Urinary bladder (tissue), 4 donors: ENCODE measurements at places on chromosomes 2 and 18. TPM values are rescaled to one million over a fixed set of nuclear protein-coding genes. Genes with fewer than 3 reads are reported as not detected.

The GMCL1 gene
- total RNA-seq, result 26.8 TPM

The PSD4 gene
- total RNA-seq, result 9.7 TPM

The SNTG2 gene
- 0.69 TPM for total RNA-seq

The SH2D6 gene
- total RNA-seq, result not detected

The LIMS4 gene
- not detected for total RNA-seq

The CFAP53 gene
- total RNA-seq, result 0.42 TPM

The NOL4 gene
- total RNA-seq, result 1.3 TPM

The YES1 gene
- total RNA-seq, result 70.2 TPM

The SERPINB10 gene
- 0.21 TPM for total RNA-seq

The PTPN2 gene
- total RNA-seq, result 36.9 TPM

The ZCCHC2 gene
- 13.4 TPM for total RNA-seq

The ALLC gene
- total RNA-seq, result 0.16 TPM

The COBLL1 gene
- 51.8 TPM for total RNA-seq

The RUFY4 gene
- total RNA-seq, result not detected

The CNNM3 gene
- total RNA-seq, result 18.0 TPM

The SMIM21 gene
- not detected for total RNA-seq

The SLC4A3 gene
- 1.3 TPM for total RNA-seq

The KCTD1 gene
- total RNA-seq, result 12.1 TPM

The NEU2 gene
- total RNA-seq, result not detected

The SLC38A11 gene
- total RNA-seq, result 0.85 TPM

The FOXI3 gene
- not detected for total RNA-seq

The CCL20 gene
- total RNA-seq, result not detected

The PFN4 gene
- 1.4 TPM for total RNA-seq

The SPRED2 gene
- 19.1 TPM for total RNA-seq

The CHST9 gene
- total RNA-seq, result 7.0 TPM

The PTPRM gene
- total RNA-seq, result 112 TPM

The IL1RL2 gene
- total RNA-seq, result 0.90 TPM
